Panc1 (cell line): ENCODE measurements at places on chromosomes 5 and 9.

DNA sequence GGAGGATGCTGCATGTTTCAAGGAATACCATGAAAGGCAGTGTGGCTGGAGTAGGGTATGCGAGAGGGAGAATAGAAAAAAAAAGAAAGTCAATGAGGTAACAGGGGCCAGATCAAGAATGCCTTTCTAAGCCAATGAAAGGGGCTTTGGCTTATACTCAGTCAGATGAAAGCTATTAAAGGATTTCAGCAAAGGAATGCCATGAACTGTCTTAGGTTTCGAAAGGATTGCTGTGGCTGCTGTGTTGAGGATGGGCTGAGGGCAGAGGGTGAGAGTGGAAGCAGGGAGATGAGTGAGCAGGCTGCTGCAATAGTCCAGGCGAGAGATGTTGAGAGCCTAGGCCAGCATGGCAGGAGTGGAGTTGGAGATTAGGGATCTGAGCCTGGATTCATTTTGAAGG is 135.4 kb upstream of the CKMT2 start:
- no peak for DNase-seq

GRCh38 chr5:77881528-77881927 is 105.4 kb upstream of the TBCA start:
- DNase-seq, result no peak

DNA sequence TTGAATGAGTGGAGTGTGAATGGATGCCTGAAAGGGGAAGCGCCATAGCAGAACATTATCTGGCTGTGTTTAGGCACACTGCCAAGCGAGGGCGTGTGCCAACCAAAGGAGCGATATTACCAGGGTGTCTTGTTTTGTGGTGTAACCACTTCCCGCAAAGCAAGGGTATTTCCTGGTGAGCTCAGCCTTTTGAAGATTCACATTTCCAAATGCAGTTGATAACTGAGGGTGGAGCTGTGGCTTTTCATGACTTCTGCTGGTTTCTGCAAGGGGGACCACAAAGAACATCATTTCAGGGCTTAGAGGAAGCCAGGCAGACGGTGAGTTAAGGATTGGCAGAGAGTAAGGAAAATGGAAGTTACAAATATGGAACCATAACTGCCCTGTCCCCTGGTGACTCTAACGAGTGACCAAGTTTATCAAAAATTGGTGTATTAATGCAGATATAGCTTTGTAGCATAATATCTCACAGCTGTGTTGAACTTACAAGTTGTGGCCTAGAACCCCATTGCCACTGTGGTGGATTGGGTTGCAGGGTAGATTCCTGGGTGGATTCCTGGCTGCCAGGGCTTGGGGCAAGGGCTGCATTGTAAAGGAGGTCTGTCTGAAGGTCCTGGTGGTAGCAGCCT is 71.4 kb downstream of the RALGPS1 start:
- DNase-seq, result no peak

DNA sequence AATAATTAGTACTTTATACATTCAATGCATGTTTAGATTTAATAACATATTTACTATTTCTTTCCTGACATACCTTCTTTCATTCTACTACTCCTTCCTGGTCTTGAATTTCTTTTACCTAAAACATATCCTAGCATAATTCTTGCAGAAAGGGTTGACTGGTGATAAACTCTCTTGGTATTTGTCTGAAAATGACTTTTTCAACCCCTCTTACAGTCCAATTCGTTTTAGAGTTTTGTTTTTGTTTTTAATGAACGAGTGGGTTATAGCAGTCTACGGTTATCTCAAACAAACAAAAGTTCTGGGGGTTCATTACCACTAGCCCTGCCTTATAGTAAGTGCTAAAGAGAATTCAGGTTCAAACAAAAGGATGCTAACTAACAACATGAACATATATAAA is 69.6 kb upstream of the ALDH1B1 start:
- no peak for DNase-seq
